RPMI7951 (cell line): ENCODE measurements at places on chromosomes 2 and 18. TPM values are rescaled to one million over a fixed set of nuclear protein-coding genes. Genes with fewer than 3 reads are reported as not detected.

DNA sequence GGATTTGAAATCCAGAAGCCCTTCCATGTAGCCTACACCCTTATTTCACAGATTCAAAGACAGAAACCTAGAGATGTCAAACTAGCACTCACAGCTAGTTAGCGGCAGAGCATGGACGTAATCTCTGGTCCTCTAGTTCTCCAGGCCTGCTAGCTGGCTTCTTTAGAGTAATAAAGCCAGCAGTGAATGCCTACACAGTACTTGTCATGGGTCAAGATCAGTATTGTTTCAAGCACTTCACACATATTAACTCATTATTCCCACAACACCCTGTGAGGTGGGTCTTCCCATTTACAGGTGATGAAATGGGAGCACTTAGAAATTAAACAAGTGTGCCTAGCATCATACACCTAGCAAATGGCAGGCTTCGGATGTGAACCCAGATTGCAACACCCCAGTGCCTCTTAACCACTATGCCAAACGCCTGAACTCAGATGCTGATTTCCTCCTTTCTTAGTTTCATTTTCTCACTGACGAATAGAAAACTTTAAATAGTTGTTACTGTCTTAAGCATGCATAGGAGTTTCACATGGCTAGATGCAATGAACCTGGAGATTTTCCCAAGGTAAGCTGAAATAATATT, 14.5 kb upstream of the ZBTB14 start:
- DNase-seq, result no peak

DNA sequence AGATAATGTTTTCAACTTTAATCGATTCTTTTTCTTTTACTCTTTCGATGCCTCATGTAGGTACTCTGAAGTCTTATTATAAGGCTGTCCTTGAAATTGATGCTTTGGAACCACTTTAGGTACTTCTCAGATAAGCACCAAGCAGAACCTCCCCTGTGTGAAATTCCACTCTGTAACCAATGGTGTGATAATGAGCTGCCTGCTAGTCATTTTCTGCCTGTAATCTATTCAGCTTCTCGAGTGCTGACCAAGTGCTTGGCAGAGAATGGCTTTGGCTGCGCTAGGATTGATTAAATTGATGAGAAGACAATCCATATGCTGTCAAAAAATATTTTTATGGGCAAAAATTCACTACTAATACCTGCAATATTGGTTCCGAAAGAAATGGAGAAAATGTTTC, 132.1 kb upstream of the STON1 start:
- no peak for DNase-seq

- DNase-seq, result no peak
Observed at GRCh38 chr2:85213901-85214512, 80.8 kb downstream of the TCF7L1 start.

DNA sequence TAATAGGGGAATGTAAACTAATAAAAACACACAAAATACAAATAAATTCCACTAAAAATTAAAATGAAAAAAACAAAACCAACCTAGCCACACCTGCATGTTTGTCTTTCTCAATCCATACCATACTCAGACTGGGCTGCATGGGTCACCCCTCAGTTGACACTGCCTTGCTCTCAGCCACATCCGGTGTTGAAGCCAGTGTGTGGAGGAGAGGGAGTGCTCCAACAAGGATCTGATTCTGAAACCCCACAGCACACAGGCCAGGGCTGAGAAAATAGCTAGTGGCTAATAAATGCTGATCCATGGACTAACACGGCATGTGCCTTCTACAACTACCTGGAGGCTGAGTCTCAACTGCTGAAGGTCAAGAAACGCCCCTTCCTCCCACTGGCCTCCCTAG, 13.7 kb downstream of the RND3 start:
- no peak for DNase-seq

DNA sequence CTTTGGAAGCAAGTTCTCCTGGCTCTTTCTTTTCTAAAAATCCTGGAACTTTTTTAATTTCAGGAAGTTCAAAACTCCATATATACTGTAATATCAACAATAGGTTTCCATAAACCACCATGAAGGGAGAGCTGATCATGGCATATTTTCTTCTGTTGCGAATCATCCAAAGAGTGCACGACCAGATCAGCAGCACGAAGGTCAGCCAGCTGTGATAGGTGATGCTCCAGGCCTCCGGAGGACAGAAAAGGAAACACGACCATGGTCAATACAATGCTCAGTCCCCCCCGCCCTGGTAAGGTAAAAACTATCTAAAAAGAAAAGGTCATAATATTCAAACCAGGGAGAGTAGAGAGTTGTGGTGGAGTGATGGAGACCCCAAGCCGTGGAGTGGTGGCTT, 268.9 kb downstream of the NAPG start:
- DNase-seq, result no peak

- DNase-seq, result no peak
Observed at GRCh38 chr2:104859766-104860450, 6.0 kb downstream of the POU3F3 start.

The SLC16A14 gene
- not detected in 2 replicates for total RNA-seq

The STARD7 gene
- total RNA-seq, result 131 and 142 TPM in 2 replicates
